Stimulated activated CD4-positive, alpha-beta T cell treated with anti-CD3 and anti-CD28 coated beads, TNF-alpha, amount 100 ng/mL, for 1 hour (primary cell): ENCODE measurements at places on chromosomes 11 and 22.

DNA sequence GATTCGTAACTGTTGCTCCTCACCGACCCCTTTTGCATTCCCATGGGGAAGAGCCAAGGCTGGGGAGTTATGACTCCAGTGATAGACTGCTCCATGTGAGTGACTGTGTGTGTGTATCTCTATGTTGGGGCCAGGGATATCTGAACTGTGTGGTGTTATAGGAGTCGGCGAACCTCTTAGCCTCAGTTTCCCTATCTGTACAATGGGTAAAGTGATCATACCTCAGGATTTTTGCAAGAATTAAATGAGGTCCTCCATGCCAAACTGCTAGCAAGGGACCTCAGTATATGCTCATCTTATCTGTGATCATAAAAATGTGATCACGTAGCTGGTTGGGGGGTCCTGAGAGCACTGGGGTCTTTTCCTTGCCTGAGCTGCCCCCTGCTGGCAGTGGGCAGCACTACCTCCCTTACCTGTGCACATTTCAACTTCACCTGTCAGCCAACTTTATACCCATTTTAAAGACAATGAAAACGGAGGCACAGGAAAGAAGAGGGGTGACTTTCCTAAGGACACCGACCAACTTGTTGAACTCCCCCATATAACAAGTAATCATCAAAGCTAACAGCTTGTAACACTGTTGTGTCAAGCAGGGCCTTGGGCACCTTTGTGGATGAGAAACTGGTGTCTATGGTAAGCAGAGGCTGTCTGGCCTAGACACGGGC, 1.4 kb upstream of the DPP3 start:
- no peak for DNase-seq

DNA sequence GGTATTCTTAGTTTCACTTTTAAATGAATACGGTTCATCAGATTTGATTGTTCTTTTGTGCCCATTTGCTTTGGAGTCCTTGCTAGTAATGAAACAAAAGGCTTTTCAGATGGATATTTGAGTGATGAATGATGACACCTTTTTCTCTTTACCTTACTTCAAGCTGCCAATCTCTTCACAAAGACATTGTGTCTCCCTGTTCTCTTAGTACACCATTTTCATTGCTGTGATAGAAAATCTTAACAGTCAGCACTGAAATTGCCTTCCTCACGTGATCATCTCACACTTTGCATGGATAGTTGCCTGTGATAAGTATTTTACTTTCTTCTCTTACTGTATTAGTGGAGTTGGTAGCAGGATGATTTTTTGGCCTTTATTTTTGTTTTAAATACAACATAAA, 396.6 kb downstream of the NELL1 start:
- DNase-seq = no peak

- no peak for DNase-seq
These were observed 88.5 kb upstream of the AKIP1 start for GRCh38 chr11:8822469-8822868.

GRCh38 chr22:43262990-43263644, 76.2 kb upstream of the TTLL12 start:
- DNase-seq = no peak

DNA sequence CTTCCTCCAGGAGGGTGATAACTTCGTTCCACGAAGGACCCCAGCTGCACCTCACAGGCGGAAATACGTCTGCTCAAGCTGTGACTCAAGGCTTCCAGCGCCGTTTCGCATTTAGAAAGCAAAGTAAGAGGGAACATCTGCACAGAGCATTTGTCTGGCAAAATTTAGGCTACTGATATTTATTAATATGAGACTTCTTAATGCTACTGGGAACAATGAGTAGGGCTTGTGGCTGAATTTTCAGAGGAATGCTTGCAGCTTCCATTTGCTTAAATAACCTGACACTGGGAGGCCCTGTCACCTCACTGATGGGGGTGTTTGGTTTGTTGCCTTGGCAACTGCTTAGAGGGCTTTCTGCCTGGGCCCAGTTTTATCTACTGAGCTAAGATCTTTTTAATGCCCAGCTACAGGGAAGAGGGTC, 14.7 kb upstream of the ST14 start:
- DNase-seq = no peak

- no peak for DNase-seq
These were observed 3.5 kb downstream of the PANX1 start for GRCh38 chr11:94132152-94132558.

DNA sequence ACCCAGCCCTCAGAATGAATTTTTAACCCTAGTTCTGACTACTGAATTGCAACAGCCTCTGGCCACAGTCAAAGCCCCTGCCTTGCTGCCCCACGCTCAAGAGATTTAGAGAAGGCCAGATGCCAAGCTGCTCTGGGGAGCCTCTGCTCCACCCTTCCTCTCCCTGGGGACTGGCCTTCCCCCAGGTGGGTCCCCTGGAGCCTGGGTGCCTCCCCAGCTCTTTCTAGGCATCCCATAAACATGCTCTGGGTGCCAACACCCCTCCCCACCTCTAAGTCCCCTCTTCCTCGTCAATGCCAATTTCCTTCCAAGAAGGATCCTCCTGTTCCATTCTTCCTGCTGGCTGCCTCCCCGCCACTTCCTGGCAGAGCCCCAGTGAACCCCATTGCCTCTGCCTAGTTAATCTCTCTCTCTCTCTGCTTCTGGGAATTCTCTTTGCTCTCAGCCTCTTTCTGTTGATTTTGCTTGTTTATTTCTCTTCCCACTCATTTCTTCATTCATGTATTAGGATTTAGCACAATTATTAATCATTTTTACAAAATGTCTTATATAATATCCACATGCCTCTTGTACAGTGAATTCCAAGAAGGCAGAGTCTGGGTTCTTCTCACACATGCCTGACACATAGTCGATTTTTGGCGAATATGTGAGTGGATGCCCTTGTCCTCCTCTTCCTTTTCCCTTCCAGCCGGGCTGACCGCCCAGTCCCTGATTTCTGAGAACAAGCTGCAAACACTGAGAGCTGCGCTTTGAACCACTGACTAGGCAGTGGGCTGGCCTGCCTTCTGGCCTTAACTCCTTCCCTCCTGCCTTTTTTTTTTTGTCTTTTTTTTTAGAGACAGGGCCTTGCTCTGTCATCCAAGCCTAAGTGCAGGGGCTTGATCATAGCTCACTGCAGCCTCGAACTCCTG, 17.5 kb downstream of the UQCR10 start:
- no peak for DNase-seq

GRCh38 chr11:72668629-72669347, 5.4 kb downstream of the PDE2A start:
- DNase-seq = no peak

DNA sequence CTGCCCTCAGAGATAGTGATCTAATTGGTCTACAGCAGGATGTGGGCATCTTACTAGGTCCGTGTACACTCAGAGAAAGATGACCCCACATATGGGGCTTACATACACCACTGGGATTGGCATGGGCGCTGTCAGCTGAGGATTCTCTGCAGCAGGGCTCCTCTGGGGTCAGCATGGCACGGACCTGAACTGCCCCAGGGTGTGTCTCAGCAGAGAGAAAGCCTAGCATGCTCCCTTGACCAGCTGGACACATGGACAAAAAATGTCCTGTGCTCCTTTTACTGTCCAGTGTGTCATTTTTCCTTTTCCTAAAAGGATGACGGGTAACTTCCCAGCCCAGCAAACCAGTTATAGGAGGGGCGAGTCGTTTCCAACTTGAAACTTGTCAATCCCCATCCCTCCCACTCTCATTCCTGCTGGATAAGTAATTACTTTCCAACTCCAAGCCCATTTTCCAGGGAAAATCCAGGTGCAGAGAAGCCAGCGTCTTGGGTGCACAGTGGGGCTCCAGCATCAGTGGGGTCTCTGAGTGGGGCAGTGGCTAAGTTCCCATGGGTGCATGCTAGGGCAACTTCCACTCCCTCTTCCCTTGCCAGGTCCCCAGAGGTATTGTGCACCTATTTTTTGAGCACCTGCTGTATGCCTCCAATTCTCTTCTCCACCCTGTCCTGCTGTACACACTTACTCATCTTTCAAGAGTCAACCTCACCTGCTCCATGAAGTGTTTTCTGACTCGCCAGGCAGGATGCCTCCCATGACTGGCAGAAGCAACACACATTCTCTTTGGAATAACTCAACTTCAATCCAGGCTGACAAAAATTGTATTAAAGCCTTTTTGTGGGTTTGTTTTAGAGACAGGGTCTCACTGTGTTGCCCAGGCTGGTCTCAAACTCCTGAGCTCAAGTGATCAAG, 5.0 kb downstream of the VSTM5 start:
- DNase-seq = no peak

- DNase-seq = no peak
These were observed 6.3 kb downstream of the MS4A12 start for GRCh38 chr11:60498853-60499252.

- no peak for DNase-seq
These were observed 7.2 kb downstream of the POLD4 start for GRCh38 chr11:67345920-67346819.

DNA sequence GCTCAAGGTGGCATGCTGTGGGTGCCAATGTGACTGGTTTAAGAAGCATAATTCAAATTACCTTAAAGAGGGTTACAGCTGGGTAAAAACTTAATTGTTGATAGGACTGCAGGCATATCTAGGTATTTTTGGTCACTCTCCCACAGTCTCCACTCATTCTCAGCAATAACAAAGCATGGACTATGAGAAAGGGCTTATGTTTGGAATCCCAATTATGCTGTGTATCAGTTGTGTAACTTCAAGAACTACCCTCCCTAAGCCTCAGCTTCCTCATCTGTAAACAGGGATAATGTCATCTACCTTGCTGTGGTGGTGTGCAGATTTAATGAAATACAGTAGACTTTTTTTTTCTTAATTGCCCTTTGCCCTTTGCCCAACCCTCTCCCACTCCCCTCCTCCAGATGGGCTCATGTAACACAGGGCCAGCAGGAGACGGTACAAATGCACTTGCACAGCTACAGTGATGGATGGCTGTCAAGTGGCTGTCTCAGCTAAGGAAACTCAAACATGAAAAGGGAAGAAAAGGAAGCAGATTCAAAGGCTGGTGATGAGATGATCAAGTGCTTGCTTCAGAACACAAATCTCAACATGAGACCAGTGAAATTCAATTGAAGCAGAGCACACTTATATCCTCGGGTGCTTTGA, 37.6 kb downstream of the MAP6 start:
- no peak for DNase-seq

- DNase-seq = no peak
These were observed 2.0 kb downstream of the SERPINH1 start for GRCh38 chr11:75563978-75564552.

GRCh38 chr11:95892892-95893570, 30.9 kb downstream of the MTMR2 start:
- no peak for DNase-seq

DNA sequence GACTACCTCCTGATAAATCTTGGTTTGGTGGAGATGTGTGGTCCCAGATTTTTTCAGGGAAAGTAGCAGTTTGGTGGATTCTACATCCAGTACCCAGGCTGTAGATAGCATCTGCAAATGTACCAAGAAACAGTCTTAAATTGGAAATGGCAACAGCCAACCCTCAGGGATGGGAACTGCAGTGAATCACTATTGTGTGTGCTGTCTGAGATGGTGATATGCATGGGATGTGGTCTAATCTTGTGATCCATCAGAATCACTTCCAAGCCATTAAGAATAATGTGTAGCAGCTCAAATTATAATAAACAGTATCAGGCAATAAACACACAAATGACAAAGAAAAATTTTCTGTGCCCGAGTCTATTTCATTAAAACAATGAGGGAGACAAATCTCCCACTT, 3.4 kb downstream of the OLFML1 start:
- DNase-seq = no peak

GRCh38 chr11:6203327-6203726, 2.0 kb upstream of the C11orf42 start:
- no peak for DNase-seq

DNA sequence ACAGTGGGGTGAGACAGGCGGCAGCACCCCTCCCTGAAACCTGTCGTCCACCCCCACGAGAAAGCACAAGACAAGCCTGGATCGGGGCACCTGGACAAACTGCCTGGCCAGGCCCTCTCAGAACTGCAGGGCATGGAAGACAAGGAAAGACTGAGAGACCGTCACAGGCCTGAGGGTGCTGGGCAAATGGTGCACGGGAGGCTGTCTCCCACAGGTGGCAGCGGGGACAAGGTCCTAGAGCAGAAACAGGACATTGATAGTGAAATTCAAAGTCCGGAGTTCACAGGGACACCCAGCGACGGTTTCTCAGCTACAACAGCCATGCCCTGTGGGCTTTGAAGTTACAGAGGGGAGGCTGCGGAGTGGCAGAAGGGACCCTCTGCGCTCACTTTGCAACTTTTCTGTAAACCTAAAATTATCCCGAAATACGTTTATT, 20.6 kb downstream of the DRD4 start:
- no peak for DNase-seq

- no peak for DNase-seq
These were observed 86.3 kb upstream of the CRYBB3 start for GRCh38 chr22:25113316-25113721.

DNA sequence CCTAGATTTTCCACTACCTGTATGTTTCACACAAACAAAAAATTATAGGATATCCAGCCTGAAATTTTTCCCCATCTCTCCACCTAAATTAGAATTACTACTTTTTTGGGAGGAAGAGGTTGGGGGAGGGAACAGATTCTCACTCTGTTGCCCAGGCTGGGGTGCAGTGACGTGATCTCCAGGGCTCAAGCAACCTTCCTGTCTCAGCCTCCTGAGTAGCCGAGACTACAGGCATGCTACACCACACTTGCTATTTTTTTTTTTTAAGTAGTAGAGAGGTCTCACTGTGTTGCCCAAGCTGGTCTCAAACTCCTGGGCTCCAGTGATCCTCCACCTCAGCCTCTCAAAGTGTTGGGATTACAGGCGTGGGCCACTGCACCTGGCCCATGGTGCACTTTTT, 9.5 kb downstream of the JAML start:
- DNase-seq = no peak

- DNase-seq = no peak
These were observed 26.4 kb downstream of the MB start for GRCh38 chr22:35590634-35591295.

DNA sequence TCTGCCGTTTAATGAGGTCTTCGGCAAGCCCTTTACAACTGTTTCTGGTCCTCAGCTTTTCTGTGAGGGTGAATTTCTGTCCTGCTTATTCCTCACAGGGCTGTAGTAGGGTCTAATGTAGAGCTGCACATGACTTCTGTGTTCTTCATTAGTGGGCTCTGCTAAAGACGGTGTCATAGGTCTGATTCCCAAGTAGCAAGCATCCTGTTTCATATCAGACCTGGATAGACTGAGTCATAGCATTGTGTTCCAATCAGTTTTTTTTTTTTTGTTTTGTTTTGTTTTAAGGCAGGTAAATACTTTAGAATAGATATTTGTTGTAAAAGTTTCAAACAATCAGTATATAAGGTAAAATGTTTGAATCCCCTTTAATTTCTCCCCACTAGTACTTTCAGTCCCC, 35.4 kb downstream of the BIRC2 start:
- no peak for DNase-seq

DNA sequence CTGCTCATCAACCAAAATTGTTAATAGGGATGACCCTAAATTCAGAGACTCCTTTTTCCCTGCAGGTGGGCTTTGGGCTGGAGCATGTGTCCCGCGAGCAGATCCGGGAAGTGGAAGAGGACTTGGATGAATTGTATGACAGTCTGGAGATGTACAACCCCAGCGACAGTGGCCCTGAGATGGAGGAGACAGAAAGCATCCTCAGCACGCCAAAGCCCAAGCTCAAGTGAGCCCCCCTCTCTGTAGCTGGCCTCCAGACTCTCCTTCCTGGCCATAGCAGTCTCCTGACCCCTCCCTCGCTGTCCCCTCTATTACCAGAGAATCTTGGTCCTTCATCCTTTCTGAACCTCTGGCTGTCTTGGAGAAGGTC, 47.9 kb upstream of the RAB1B start:
- no peak for DNase-seq
